Activated CD4-positive, alpha-beta T cell treated with anti-CD3 and anti-CD28 coated beads for 48 hours (primary cell): ENCODE measurements at places on chromosomes 12 and 14.

GRCh38 chr12:66035288-66035966 lies 95.1 kb downstream of the LLPH start:
- DNase-seq = no peak

DNA sequence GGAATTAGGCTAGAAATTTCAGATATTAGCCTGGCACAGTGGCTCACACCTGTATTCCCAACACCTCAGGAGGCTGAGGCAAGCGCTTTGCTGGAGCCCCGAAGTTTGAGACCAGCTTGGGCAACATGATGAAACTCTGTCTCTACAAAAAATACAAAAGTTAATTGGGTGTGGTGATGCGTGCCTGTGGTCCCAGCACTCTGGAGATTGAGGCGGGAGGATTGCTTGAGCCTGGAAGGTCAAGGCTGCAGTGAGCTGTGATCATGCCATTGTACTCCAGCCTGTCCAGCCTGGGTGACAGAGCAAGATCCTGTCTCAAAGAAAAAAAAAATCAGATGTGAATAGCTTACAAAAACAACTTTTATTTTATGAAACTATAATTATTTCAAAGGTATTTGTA lies 15.1 kb downstream of the FRMD6 start:
- DNase-seq = no peak

GRCh38 chr12:124640056-124640455 lies 72.6 kb upstream of the NCOR2 start:
- no peak for DNase-seq

- no peak for DNase-seq
Measured at GRCh38 chr12:111389635-111390034, 16.1 kb upstream of the SH2B3 start.

DNA sequence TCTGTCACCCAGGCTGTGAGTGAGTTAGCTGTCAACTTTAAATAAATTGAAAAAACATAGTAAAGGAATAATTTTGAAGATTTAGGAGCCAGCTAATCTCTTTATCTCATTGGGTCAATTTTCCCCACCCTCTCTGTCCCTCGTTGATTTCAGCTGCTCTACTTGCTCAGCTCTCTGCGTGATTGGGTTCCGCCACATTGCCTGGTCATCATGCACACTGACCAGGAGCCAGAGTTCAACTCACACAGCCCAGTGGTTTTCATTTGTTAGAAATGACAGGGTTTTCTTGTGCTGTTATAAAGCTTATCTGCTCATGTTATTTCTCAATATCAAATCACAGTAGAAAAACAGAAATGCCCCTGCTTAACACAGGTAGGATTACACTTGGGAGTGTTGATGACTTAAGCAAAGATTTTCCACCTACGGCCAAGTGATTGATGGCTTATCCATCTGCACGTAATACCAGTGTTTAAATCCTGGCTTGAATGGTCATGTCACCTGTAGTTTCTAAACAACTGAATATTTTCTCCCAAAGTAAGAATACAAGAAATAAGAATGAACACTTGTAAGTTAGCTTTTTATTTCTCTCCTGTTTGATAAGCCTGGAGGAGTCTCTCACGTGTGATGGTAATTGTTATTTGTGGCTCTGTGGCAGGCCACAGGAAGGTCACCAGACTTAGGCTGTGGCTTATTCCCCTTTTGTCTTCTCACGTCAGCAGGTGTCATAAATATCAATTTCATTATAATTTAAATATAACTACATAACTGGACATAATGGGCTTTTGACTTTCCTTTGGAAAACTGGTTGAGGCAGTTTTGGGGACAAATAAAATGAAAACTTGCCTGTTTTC lies 367.2 kb upstream of the DDHD1 start:
- DNase-seq = no peak

- DNase-seq = no peak
Measured at GRCh38 chr12:68468036-68468435, 135.9 kb upstream of the MDM1 start.

DNA sequence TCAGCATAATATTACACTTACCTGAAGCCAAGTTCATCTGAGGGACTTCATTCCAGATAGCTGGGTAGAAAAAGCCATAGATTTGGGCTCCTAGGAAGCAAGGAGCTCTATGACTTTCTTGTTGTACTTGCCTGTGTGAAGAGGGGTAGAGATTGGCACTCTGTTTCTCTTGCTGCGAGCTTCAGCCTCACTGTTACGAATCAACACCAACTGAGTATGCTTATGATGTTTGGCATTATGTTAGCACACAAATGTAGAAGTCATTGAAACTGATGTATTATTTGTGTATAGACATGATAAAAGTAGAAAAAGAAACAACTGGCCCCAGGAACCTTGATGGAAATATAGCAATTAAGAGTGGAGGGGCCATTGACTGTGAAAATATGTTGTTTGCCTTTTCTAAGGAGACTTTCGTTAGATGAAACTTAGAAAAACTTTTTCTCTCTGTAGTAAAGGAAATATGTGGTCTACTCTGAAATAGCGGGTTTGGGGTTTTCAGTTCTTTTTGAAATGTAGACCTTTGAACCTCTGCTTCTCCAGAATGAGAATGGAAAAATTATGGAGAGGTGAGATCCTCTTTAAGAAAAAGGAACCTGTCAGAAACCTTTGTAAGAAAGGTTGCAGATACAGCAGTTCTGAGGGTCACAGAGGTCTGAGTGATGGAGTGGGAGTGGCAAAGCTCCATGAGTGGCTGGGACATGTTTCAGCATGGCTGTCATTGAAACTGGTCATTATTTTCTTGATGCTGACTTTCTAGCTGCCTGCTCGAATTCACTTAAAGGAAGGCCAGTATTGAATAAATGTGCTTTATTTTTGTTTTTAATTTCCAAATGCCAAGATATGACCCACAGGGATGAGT lies 159.9 kb downstream of the GCH1 start:
- no peak for DNase-seq

GRCh38 chr14:99195602-99196309 lies 76.2 kb downstream of the BCL11B start:
- no peak for DNase-seq

GRCh38 chr12:12821975-12822374 lies 8.8 kb downstream of the DDX47 start:
- no peak for DNase-seq

DNA sequence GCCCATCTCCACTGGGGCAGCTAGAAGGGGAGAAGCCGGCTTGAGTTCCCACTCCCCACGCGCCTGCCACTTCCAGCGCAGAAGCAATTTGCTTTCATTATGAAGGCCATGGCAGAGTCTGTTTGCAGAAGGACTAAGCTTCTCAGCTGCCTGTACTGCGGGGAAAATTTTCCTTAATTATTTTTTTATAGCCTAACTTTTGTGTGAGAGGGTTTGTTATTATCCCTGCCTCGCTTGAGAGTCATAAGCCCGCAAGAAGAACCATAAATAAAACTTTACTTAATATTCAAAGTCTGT lies 56.0 kb upstream of the DLK1 start:
- DNase-seq = no peak

- DNase-seq = no peak
Measured at GRCh38 chr14:64467566-64467965, 2.3 kb downstream of the AKAP5 start.

DNA sequence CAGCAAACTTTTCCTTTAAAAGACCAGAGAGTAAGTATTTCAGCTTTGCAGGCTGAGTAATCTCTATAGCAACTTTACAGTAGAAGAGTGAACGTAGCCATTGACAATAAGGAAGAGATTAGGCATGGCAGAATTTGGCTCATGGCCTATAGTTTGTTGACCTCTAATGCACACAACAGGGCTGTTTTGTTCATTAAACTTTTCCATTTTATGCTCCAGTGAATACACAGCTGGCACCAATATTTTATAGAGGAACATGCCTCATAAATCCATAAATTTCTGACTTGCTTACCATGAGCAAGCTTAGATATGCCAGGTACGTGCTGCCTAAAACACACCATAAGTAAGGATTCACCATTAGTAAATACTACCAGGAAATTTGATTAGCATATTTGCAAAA lies 609.0 kb upstream of the STXBP6 start:
- DNase-seq = no peak

- DNase-seq = no peak
Measured at GRCh38 chr14:93201155-93201704, 5.6 kb downstream of the GON7 start.
